ENCODE measurements at places on chromosomes 6 and 20.

DNA sequence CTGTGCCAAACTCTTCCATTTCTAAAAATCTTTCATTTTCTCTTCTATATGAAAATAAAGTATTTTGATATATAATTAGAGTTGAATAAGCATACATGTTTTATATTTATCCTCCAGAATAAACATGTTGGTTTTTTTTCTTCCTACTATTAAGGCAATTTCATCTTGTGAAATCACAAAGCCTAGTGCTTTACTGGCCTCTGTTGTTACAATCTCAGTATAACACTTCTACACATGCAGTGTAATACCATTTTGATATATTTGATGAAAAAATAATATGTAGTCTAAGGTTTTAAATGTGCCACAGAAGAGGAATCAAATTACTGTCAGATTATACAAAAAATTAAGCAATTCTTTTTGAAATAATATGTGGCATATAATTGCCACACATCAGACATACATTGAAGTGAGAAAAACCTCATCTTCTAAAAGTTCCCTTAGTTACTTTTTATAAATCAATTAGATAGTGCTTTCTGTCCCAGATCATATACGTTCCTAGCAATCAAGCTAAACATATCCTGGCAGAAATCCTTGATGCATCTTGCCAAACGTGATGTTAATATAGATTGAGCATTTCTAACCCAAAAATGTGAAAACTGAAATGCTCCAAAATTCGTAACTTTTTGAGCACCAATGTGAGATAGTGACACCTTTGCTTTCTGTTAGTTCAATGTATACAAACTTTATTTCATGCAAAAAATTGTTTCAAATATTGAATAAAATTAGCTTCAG lies 225.1 kb upstream of the MANEA start:
- no peak for DNase-seq

DNA sequence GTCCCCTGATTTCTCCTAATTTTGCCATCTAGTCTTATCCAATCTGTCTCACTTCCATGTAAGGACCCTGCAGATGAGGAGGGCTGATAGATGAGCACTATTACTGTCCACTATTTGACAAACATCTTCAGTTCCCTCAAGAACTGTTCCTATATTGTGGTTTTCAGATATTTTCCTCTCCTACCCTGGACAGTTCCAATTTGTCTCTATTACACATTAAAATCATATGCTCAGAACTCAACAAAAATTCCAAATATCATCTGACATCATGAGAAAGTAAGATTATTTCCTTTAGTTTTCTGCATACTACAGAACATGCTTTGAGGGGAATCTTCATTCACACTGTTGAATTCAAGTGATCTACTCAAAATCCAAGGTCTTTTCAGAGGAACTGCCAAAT lies 265.6 kb upstream of the ARID1B start:
- DNase-seq, result no peak

DNA sequence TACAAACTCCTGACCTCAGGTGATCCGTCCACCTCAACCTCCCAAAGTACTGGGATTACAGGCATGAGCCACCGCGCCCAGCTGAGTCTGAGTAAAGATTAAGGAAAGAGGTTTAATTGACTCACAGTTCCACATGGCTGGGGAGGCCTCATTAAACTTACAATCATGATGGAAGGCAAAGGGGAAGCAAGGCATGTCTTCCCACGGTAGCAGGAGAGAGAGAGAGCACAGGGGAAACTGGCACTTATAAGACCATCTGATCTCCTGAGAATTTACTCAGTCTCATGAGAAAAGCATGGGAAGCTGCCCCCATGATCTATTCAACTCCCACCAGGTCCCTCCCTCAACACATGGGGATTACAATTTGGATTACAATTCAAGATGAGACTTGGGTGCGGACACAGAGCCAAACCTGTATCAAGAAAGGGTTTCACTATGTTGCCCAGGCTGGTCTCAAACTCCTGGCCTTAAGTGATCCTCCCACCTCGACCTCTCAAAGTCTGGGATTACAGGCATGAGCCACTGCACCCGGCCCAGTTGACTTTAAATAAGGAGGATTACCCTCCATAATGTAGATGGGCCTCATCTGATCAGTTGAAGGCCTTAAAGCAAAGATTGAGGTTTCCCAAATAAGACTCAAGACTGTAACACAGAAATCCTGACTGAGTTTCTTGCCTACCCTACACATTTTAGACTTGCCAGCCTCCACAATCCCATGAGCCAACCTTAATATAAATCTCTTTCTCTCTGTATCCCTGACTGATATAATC lies 13.1 kb upstream of the PEX7 start:
- no peak for DNase-seq

GRCh38 chr20:47500554-47500953 lies 1.1 kb upstream of the NCOA3 start:
- DNase-seq, result no peak

GRCh38 chr20:7146552-7147219 lies 379.2 kb downstream of the BMP2 start:
- DNase-seq, result no peak

DNA sequence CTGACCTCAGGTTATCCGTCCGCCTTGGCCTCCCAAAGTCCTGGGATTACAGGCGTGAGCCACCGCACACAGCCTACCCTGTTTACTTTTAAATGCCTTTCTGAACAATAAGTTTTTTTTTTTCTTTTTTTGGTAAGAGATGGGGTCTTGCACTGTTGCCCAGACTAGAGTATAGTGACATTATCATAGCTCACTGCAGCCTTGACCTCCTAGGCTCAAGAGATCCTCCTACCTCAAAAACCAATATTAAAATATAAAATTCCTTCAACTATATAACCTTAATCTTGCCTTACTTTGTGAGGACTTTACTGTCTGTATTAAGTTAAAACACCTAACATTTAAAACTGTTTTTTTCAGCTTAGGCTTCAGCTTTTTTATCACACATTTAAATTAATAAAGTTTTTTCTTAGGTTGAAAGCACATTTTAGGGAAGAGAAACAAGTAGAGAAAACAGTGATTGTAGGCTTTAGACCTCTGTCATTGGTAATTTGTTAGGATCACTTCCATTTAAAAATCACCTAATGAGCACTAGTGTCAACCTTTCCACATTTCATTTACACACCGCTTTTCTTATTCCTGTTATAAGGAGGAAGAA lies 2.9 kb downstream of the UBR2 start:
- DNase-seq, result no peak

- no peak for DNase-seq
These were observed 4.6 kb downstream of the POU3F2 start for GRCh38 chr6:98838975-98839374.

DNA sequence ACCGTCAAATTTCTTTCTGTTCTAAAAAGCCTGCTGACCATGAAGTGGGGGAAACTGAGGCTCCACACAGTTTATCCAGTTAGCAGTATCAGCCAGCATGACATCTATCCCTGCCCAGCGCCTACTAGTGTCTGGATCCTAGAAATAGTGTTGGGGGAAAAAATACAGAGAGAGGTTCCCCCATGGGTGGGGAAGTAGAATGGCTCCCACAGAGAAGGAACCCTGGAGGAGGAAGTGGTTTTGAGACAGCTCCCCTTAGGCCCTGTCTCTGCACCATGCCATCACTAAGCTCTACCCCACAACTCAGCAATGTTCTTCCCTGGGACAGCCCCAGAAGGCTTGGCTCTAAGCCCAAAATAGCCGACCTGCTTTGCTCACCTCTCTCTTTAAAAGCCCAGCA lies 153.4 kb downstream of the MBOAT1 start:
- DNase-seq, result no peak

- no peak for DNase-seq
These were observed 82.1 kb downstream of the PREP start for GRCh38 chr6:105320765-105321164.

All from fibroblast of the aortic adventitia (primary cell).